ENCODE measurements at places on chromosomes 2 and 18.

GRCh38 chr2:20356042-20356441 is 5.4 kb upstream of the PUM2 start:
- no peak for DNase-seq

GRCh38 chr2:224260372-224261020 is 141.4 kb downstream of the FAM124B start:
- DNase-seq = no peak

DNA sequence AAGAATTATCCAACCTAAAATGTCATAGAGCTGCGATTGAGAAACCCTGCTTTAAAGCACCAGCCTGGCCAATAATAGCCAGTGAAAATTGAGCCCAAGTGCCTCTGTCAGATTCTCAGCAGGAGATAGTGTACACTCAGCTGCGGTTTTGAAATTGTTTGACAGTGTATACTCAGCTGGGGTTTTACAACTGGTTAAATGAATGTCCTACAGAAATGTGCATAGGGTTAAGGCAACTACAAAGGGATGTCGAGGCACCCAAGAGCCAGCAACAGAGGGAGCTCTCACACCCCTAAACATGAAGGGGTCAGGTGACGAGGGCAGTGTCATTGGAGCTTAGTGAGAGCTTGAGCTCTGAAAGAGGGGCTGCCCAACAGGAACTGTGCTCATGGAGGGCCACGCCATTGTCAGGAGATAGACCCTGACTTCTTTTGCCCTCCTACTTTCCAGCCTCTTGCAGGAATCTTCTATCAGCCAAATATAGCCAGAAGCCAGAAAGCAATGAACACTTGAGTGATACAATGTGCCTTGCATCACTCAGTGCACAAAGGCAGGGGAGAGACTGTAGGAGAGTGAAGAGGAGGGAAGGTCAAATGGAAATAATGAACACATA is 15.1 kb downstream of the ACTG2 start:
- DNase-seq = no peak

GRCh38 chr2:48287976-48288375 is 242.0 kb upstream of the STON1 start:
- DNase-seq = no peak
